ENCODE measurements at places on chromosomes 5 and 9. TPM values are rescaled to one million over a fixed set of nuclear protein-coding genes. Genes with fewer than 3 reads are reported as not detected.

DNA sequence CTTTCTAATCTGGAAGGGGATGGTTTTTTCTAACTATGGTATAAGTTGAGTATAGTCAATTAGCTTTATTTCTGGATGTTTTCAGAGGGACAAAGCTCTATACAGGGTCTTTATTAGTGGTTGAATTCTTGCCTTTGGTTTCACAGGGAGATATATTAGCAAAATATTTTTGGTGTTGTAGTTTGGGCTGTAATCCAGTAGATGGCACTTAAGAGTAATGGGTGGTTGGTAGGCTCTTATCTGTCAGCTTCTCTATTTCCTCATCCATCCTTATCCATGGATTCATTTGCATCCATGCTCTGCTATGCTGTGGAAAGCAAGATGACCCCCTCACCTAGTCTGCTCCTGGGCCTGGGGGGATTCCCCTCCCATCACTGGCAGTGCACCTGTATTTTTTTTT lies 363.6 kb upstream of the CYLC2 start:
- H3K4me3 ChIP-seq: no peak overlapping the region
- no peak overlapping the region for H3K27ac ChIP-seq
- DNase-seq: no peak
- no peaks in the 10 kb centered on the region for H3K4me1 ChIP-seq
- H3K36me3 ChIP-seq: no peaks in the 10 kb centered on the region

GRCh38 chr5:146398826-146399225 lies 48.3 kb upstream of the TCERG1 start:
- DNase-seq: no peak
- no peak overlapping the region for H3K27ac ChIP-seq
- 0 out of 2 replicates have a peak, but pooled peaks cover 2% of the 10 kb centered on the region for H3K4me1 ChIP-seq
- no peaks in the 10 kb centered on the region for H3K27me3 ChIP-seq

DNA sequence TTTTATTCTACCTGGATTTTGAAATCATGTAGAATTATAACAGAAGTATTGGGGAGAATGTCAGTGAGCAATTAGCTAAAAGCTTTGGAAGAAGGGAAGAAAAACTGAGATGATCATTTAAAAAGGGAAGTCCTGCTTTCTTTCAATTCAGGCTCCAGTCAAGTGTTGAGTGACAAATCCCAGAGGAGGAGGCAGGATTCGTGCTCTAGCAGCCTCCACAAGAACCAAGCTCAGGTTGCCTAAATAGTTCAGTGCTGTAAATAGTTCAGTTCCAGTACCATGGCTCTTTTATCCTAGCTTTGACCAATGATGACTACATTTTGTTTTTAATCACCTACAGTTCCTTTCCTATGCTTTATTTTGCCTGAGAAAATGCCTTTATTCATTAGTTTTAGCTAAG lies 204.9 kb upstream of the NREP start:
- H3K36me3 ChIP-seq: no peaks in the 10 kb centered on the region
- no peak overlapping the region for H3K4me3 ChIP-seq
- H3K27me3 ChIP-seq: no peaks in the 10 kb centered on the region
- no peak for DNase-seq

DNA sequence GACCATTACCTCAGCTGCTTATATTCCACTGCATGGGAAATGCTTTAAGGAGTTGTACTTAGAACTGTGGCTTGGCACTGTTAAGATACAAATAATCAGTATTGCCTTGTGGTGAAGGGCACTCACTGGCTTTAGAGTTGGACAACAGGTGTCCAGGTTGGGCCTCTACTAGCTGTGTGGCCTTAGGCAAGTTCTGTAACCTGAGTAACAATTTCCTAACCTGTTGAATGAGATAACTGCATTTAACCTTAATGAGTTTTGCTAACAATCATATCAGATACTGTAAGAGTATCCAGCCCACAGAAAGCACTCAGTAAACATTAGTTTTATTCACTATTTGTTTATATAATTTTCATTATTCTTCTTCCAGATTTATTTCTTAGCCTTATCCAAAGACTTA lies 17.2 kb upstream of the HK3 start:
- H3K36me3 ChIP-seq: no peaks in the 10 kb centered on the region
- H3K27ac ChIP-seq: no peak overlapping the region
- no peaks in the 10 kb centered on the region for H3K27me3 ChIP-seq
- H3K4me3 ChIP-seq: no peak overlapping the region
- DNase-seq: no peak
- no peaks in the 10 kb centered on the region for H3K4me1 ChIP-seq

GRCh38 chr5:15117688-15118087 lies 246.1 kb upstream of the ANKH start:
- no peak for DNase-seq
- H3K36me3 ChIP-seq: no peaks in the 10 kb centered on the region
- H3K4me1 ChIP-seq: no peaks in the 10 kb centered on the region
- no peak overlapping the region for H3K4me3 ChIP-seq
- no peak overlapping the region for H3K27ac ChIP-seq

GRCh38 chr9:134057307-134057657 lies 10.5 kb downstream of the BRD3 start:
- no peaks in the 10 kb centered on the region for H3K27me3 ChIP-seq
- H3K36me3 ChIP-seq: peaks cover 9% of the 10 kb centered on the region
- DNase-seq: no peak
- H3K4me3 ChIP-seq: no peak overlapping the region
- no peak overlapping the region for H3K27ac ChIP-seq

GRCh38 chr5:153352685-153353219 lies 137.7 kb upstream of the GRIA1 start:
- no peaks in the 10 kb centered on the region for H3K27me3 ChIP-seq
- no peak overlapping the region for H3K27ac ChIP-seq
- no peak for DNase-seq
- no peak overlapping the region for H3K4me3 ChIP-seq

- H3K27ac ChIP-seq: no peak overlapping the region
- H3K4me1 ChIP-seq: no peaks in the 10 kb centered on the region
- no peak overlapping the region for H3K4me3 ChIP-seq
Observed at GRCh38 chr9:92071634-92072033, 43.6 kb downstream of the SPTLC1 start.

DNA sequence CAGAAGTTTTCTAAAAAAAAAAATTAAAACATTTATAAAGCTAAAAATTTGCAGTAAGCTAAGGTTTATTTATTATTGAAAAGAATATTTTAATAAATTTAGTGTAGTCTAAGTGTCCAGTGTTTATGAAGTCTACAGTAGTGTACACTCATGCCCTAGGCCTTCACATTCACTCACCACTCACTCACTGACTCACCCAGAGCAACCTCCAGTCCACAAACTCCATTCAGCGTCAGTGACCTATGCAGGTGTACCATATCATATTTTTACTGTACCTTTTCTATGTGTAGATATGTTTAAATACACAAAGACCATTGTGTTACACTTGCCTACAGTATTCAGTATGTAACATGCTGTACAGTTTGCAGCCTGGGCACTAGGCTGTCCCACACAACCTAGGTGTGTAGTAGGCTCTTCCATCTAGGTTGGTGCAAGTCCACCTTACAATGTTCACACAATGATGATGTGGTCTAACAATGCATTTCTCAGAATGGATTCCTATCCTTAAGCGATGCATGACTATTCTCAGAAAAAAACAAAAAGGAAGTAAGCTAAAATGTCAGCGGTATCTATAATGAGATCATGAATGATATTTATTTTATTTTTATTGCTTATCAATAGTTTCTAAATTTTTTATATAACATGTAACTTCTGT lies 336.7 kb downstream of the AGTPBP1 start:
- no peaks in the 10 kb centered on the region for H3K36me3 ChIP-seq
- no peaks in the 10 kb centered on the region for H3K27me3 ChIP-seq
- no peaks in the 10 kb centered on the region for H3K4me1 ChIP-seq

Gene CHSY3
- polyA plus RNA-seq: 0.24 TPM

Gene PCDHAC2
- 4.6 TPM for polyA plus RNA-seq

Gene SPINK6
- not detected for polyA plus RNA-seq

Gene TOMM5
- polyA plus RNA-seq: 127 TPM
